ENCODE measurements at places on chromosomes 3 and 15. TPM values are rescaled to one million over a fixed set of nuclear protein-coding genes. Genes with fewer than 3 reads are reported as not detected.

Gene C3orf20
- not detected for total RNA-seq

DNA sequence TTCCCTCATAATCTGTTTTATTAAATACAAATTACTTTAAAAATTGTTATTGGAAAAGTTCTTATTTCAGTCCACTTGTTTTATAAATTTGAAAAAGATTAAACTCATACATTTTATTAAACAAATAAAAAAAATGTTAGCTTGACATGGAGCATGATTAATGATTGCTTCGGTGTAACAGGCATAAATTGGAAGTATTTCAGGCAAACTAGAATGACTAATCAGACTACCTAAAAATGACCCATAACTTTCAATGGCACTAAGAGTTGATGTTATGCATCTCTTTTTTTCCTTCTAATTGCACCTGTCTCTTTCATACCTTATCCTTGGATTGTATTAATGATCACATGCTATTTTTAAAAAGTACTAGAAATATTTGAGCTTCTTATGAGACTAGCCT is 343.3 kb downstream of the ZNF385D start:
- DNase-seq: no peak

- no peak for DNase-seq
Observed at GRCh38 chr3:12994357-12994606, 78.9 kb downstream of the IQSEC1 start.

DNA sequence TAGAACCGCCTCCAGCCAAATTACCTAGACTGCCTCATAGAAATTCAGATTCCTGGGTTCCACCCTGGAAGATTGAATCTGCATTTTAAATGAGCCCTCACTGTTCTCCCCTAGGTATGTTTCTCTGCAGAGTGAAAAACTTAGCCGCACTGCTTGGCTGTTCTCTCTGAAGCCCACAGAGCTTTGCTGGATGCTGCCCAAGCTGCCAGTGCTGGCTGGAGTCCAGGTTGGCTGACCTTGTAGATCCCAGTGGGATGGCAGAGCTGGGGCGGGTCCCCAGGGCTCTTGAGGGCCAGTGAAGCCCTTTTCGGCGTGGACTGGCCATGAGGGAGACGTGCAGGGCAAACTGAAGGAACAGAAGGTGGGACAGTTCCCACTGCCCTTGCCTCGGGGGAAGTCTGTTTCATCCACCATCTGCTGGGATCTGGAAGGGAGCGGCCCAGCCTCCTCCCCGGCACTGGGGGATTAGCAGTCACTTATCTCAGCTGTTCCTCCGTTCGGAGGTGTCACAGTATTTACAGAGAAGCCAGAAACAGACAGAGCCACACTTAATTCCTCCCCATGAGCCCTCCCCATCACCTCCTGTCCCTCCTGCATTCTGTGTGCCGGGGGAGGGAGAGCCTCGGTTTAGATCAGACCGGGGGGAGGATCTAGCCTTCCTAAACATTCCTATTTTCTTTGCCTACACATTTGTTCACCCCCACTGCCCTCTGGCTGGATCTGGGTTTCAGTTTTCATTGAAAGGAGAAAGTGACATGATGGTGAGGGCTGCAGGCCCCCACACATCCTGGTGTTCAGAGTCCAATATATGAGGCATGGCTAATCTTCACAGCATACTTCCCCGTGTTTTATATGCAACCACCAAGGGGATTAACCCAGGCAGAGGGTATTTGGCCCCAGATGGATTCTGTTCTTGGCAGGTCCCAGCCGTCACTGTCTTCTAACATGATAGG is 4.1 kb upstream of the ACTC1 start:
- DNase-seq: peak; percentile 59

Gene CHRNA7
- not detected for total RNA-seq

Gene GPR62
- under 0.01 TPM for total RNA-seq

GRCh38 chr15:52677593-52678467 is 1.4 kb downstream of the ATOSA start:
- DNase-seq: peak; percentile 62
